ENCODE measurements at places on chromosomes 4 and X.

- DNase-seq, result no peak
These were observed 14.6 kb upstream of the MPP1 start for GRCh38 chrX:154819771-154820341.

GRCh38 chrX:46178763-46179162 lies 366.5 kb downstream of the ZNF674 start:
- DNase-seq, result no peak

GRCh38 chr4:166657261-166657660 lies 577.0 kb downstream of the SPOCK3 start:
- DNase-seq, result no peak

GRCh38 chr4:16588651-16589050 lies 309.8 kb downstream of the LDB2 start:
- DNase-seq, result no peak

DNA sequence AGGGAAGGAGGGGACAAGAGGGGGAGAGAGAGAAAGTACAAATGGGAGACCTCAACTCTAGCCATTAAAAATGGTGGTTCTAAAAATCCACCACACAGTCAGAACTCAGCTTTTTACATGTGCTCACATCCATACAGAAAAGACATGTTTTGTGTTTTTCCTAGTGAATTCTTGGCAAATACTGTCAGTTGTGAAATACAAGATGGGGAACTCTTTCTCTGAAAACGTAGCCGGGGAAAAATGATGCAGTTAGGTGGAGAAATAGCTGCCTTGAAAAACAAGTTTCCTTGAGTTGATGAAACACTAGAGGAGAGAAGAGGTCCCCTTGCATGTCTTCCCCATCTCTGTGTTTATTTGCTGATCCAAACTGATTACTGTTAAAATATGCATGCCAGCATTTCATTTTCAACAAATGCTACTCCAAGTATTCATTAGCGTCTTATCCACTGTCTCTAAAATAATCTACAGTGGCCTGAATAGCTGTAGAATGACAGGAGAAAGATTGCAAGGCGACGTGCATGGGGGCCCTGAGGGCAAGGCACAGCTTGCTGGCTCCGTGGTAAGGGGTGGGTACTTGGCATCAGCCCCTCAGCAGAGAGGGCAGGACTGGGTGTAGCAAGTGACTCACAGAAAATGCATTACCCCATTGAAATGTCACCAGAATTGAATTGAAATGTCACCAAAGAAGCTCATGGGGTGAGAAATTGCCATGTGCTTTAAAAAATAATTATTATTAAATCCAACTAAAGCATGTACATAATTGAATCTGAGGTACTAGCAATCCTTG lies 48.1 kb upstream of the TBL1X start:
- DNase-seq, result no peak

DNA sequence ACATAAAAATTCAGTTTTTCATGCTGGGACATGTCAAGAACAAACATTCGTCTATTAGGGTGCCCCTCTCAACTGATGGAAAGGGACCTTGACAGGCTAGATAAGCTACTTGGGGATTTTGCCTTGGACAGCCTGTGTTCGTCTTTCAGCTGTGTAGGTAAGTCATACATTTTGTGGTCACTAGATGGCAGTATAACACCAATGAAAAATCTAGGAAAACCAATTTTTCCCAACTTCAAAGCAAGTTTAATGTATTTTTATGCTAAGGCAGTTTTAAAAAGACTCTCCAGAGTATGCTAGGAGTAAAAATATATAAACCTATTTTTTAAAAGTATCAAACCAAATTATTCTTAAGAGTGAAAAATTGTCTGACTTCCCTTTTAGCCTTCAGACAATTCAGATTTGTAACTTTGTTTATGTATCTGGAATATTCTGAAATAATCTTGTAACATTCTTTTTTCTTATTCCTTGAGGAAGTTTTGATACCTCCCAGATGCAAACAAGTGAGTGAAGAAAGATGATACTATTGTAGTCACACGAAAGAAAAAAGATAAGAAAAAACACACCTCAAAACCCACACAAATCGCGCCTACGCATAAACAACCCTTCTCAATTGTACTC lies 158.3 kb downstream of the CPE start:
- DNase-seq, result no peak

DNA sequence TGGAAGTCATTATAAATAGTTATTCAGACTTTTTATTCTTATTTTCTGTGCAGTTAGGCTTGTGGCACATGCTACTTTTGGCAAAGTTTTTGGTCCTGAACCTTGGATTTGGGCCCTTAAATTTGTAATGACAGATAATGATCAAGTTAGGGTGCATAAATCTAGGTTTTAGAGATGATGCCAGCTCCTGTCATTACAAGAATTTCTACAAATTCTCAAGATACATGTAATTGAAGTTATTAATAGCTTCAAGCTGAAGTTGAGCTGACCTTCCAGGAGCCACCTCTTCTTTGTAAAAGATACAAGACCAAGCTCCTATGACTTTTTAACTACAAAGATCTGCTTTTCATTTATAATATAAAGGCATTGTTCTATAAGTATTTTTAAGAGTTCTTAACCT lies 255.6 kb upstream of the UGT8 start:
- no peak for DNase-seq

DNA sequence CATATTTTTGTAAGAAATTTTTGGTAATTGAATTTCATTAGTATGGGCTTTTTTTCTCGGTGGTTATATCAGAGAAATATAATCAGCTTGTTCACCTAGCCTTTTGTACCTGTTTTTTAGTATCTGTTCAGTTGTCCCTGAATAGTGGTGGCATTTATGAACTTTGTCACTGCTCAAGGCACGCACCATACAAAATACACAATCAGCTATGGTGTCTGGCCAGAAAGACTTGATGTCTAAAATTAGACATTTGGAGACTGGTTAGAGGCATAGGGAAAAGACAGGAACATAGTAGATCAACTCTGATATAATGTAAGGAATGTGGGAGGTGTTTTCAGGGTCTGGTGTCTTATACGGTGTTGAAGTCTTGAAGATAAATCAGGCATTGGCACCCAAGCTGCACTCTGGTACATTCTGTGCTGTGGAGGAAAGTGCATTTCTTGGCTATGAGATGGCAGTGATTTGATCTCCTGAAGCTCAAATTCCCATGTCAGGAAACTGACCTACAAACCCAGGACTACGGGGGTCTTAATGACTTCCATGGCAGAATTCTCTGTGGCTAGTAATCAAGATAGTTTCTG lies 3.6 kb downstream of the ART3 start:
- no peak for DNase-seq

DNA sequence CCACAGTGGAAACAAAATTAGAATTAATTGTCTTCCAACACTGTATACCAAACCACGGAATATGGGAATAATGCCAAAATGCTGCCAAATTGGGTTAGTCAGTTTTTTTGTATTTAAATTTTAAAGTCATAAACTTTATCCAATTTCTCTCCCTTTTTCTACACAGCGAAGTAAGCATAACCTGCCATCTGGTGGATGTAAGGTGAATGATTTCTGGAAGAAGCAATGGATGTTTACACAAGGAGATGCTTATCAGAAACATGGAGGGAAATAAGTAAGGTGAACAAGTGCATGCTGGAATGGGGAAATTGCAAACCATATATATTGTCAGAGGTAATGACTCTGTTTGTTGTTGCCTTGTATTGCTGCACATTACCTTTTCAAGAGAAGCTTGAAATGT lies 691.9 kb downstream of the TECRL start:
- DNase-seq, result no peak

- no peak for DNase-seq
These were observed 11.3 kb upstream of the CD99 start for GRCh38 chrX:2679534-2680485.

- no peak for DNase-seq
These were observed 450.0 kb downstream of the SPRY1 start for GRCh38 chr4:123846561-123846960.

GRCh38 chrX:134161162-134161561 lies 75.8 kb upstream of the CCDC160 start:
- no peak for DNase-seq

DNA sequence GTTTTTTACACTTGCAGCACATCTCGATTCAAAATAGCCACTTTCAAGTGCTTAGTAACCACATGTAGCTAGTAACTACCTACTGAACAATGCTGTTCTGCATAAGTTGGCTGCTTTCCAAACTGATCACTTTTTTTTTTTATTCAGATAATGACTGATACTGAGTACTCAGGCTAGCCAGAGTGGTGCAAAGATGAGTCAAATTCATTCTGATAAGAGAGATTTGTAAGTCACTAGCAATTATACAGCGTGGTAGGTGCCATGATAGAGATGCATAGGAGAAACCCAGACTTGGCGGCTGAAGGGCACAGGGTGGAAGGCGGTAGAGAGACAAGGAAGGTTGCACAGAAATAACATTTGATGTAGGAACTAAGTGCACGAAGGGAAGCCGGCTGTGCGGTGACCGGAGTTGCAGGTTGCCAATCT lies 357 bp upstream of the IGBP1 start:
- DNase-seq, result peak; percentile 30

GRCh38 chr4:52658641-52659000 lies 480 bp downstream of the USP46 start:
- no peak for DNase-seq

GRCh38 chr4:149738156-149738555 lies 77.5 kb downstream of the IQCM start:
- DNase-seq, result no peak

- DNase-seq, result no peak
These were observed 323.5 kb downstream of the LDB2 start for GRCh38 chr4:16574981-16575380.

- no peak for DNase-seq
These were observed 106.0 kb upstream of the ARHGAP24 start for GRCh38 chr4:85368932-85369331.

GRCh38 chr4:142696334-142697122 lies 149.6 kb downstream of the INPP4B start:
- peak; percentile 0 for DNase-seq

DNA sequence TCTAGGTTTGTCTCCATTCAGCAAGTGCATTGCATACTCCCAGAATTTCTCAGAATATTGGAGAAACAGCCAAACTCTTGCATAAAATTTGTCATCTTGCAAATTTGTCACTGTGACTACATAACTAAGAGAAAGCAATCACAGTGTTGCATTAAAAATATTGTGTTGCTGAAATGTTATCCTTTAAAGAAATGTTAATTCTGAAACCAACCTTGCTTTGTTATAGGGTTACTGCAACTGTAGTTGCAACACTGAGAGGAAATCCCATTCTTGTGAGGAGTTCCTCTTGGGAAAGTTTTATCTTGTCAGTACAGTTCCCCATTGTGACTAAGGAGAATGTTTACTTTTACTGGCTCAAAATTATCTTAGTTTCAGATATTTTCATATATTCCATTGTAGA lies 20.9 kb downstream of the CYBB start:
- no peak for DNase-seq

GRCh38 chr4:105128208-105128607 lies 18.5 kb upstream of the TET2 start:
- DNase-seq, result no peak

- DNase-seq, result no peak
These were observed 186.3 kb upstream of the FGF13 start for GRCh38 chrX:138897621-138898492.

DNA sequence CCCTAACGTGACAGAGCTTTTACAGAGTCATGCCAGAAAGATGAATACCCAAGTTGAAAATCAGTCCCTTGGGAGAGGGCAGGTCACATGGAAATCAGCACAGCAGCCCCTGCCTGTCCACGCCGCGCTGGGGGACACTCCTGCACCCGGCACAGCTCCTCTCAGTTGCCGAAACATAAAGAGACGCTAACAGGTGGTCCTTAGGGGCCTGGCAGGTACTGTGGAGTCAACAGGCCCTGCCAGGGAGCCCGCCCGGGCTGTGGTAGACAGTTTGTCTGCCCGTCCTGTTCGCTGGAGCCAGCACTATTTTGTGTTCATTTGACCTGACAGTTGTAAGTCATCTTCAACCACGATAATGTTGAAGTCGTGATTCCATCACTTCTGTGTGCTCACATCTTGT lies 30.5 kb downstream of the NELFA start:
- no peak for DNase-seq

- DNase-seq, result no peak
These were observed 208.5 kb downstream of the PPP4R3C start for GRCh38 chrX:27254656-27255055.

- DNase-seq, result no peak
These were observed 284.5 kb upstream of the CTSO start for GRCh38 chr4:156238171-156238570.

DNA sequence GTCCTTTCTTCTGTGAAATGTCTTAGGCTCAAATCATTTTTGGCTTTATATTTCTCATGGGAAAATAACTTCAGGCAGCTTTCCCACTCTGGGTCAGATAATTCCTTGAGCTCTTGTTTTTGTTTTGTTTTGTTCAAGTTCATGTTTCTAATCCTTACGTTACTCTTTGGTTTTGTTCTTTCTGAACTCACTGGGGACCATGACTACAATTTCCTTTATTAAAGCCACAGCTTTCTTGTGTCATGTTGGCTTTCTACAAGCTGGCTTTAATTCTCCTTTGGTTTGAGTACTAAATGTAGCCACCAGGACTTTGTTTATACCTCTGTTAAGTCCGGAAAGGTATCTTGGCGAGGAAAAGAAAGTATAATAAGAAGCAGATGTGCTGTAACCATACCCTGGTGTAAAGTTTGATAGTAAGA lies 30.8 kb upstream of the ANXA3 start:
- DNase-seq, result no peak

GRCh38 chrX:1502241-1502640 lies 34.7 kb downstream of the P2RY8 start:
- DNase-seq, result no peak

GRCh38 chr4:55424791-55425190 lies 29.0 kb downstream of the TMEM165 start:
- no peak for DNase-seq

DNA sequence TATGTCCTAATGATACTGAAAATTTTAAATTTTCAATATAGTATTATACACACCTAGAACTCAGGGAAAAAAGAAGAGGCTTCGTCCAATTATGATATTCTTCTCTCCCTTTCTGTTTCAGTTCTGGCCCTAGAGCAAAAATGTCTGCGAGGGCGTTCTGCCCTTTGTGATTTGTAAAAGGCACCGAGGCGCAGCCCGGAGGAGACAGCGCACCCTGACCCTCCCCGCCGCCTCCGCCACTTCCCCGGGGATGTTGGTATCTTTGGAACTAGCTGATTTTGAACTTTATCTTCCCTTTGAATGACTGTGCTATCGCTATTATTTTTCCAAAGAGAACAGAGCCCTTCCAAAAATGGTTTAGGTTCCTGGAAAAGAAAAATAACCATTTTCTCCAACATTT lies 173.2 kb upstream of the FAM9B start:
- DNase-seq, result no peak

GRCh38 chrX:114006664-114007063 lies 577.2 kb upstream of the HTR2C start:
- DNase-seq, result no peak

DNA sequence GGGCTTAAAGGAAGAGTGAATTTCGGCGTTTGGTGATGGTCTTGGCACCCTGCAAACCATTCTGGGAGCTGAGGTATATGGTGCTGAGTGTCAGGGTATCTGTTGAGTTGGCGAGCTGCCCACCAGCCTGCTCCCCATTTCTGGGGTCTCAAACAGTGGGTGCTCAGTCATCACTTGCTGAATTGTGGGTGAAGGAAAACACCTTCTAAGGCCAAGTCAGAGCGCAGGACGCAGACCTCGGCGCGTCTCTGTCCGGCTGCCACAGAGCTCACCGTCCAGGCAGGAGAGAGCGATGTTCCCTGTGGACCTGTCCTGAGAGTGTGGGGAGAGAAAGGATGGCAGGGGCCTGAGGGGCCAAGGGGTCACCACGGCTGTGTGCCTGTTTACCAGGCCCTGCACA lies 111.2 kb downstream of the SORCS2 start:
- DNase-seq, result no peak
